Ascending aorta (tissue), 2 donors: ENCODE measurements at places on chromosomes 12 and 14. TPM values are rescaled to one million over a fixed set of nuclear protein-coding genes. Genes with fewer than 3 reads are reported as not detected.

Gene DLK1
- 7.2 TPM for total RNA-seq

DNA sequence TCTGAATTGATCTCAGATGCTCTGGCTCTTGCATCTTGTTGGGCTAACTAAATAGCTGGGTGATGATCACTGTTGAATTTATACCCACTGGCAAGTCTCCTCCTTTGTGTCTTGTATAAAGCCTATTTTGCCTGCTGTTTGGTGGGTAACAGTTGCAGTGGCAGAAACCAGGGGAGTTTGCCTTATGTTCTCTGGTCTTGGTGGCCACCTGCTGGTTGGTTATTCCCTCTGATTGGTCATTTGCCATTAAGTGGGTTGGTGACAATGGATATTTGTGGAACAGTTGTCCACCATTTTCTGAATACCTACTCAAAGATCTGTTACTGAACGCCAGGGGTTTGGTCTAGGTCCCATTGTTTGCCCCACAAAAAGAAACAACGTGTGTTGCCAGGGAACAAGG is 52.1 kb downstream of the AVPR1A start:
- H3K4me3 ChIP-seq: no peak overlapping the region
- DNase-seq: no peak
- H3K27me3 ChIP-seq: no peaks in the 10 kb centered on the region
- H3K4me1 ChIP-seq: no peaks in the 10 kb centered on the region

Gene OR10G3
- not detected for total RNA-seq

- no peak overlapping the region for H3K27ac ChIP-seq
- no peaks in the 10 kb centered on the region for H3K36me3 ChIP-seq
- no peaks in the 10 kb centered on the region for H3K4me1 ChIP-seq
- DNase-seq: no peak
- no peak overlapping the region for H3K4me3 ChIP-seq
These were observed 3.2 kb upstream of the MEG3 start for GRCh38 chr14:100822532-100823296.

- H3K36me3 ChIP-seq: peaks cover 11% of the 10 kb centered on the region
- peak overlapping the region; percentile 77 for H3K4me3 ChIP-seq
- peak; percentile 72 for DNase-seq
- H3K27me3 ChIP-seq: no peaks in the 10 kb centered on the region
- H3K27ac ChIP-seq: peak overlapping the region; percentile 100
These were observed 1.4 kb upstream of the ZFP36L1 start for GRCh38 chr14:68794130-68794850.

Gene HELB
- total RNA-seq: 3.1 TPM

DNA sequence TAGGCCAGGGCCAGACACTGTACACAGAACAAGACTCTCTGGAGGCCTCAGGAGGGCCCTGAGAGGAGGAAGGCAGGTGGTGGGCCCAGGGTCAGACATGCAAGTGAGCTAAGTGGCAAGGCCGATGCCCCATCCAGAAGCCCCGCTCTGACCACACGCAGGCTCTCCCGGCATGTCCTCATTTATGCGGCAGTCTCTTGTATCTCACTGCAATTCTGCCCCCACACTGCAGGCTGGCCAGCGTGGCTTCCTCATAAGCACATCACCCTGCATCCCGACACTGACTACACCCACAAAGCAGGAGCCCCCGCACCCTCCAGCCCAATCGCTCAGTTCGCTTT is 17.5 kb downstream of the SSH1 start:
- H3K4me3 ChIP-seq: no peak overlapping the region
- peak overlapping the region; percentile 96 for H3K27ac ChIP-seq
- no peaks in the 10 kb centered on the region for H3K27me3 ChIP-seq
- DNase-seq: no peak
- peaks cover 10% of the 10 kb centered on the region for H3K36me3 ChIP-seq
- peaks cover 28% of the 10 kb centered on the region for H3K4me1 ChIP-seq
